ENCODE measurements at places on chromosomes 16 and 17.

GRCh38 chr17:35297666-35298065 lies 54.8 kb downstream of the SLFN5 start:
- peak; percentile 48 for DNase-seq

DNA sequence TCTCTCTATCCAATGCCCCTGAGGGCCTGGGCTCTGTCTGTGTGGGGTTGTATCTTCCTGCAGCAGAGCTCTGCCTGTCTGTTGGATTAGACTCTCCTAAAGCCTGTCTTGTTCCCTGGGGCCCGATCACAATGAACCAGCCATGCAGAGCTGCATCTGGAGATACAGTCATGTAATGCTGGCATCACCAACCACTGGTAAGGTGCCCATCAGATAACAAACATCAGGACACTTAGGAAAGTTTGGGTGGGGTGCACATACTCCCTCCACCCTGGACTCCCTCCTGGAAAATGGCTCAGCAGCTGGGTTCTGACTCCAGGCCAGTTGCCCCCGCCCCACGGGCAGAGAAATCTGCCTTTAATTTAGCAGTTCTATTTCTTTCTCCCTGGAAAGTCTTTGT lies 61.3 kb upstream of the BRD7 start:
- peak; percentile 23 for DNase-seq

- DNase-seq, result no peak
Measured at GRCh38 chr16:7278636-7279035, 54.0 kb upstream of the RBFOX1 start.

GRCh38 chr17:43766413-43767052 lies 7.9 kb upstream of the SOST start:
- DNase-seq, result peak; percentile 47

- DNase-seq, result peak; percentile 64
Measured at GRCh38 chr16:24681793-24682192, 47.7 kb upstream of the TNRC6A start.

DNA sequence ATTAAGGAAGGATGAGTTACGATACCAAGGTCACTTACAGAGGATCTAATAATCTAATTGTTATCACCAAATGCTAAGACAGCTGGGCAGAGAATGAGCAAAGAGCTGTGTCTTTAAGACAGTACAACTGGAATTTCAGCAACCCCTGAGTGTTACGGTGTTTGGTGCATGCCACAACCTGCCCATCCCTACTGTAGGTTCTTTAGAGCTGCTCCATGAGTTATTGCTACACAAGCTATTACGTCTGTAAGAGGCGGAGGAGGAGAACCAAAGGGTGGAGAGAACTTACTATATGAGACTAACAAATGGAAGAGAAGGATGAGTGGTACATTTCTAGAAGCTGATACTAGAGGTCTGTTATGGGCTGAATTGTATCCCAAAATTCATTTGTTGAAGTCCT lies 14.2 kb upstream of the C17orf78 start:
- no peak for DNase-seq

- peak; percentile 88 for DNase-seq
Measured at GRCh38 chr17:34248511-34249024, 6.5 kb upstream of the CCL2 start.

DNA sequence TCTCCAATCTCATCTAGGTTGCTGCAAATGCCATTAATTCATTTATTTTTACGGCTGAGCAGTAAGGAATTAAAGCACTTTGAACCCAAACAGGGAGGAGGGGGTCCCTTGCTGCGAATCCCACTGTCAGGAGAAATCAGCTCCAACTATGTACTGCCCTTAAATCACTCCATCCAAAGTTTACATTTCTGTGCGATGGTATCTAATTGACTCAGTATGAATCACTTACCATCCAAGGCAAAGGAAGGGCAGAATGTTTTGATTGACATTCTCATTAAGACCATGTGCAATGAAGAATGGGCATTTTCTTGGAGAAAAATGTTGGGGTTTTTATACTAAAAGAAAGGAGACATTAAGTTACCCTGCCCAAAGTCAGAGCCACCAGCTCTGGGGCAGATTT lies 47.7 kb upstream of the XYLT1 start:
- DNase-seq, result peak; percentile 22

DNA sequence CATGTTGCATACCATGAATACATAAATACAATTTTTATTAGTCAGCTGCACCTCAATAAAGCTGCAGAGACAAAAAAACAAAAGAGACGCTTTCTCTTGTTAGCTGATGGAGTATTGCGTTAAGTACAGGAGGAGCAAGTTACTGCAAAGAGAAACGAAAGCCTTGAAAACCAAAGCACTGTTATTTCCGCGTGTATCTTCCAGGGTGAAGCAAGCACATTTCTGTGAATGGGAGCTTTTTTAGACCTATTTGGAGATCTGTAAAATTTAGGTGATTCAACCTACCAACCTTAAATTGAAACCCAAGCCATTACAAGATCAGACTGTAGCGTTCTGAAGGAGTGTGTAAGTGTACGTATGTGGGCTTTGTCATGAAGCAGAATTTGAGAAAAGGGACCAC lies 390.4 kb downstream of the SOX9 start:
- no peak for DNase-seq

- DNase-seq, result no peak
Measured at GRCh38 chr16:79069633-79070032, 530.9 kb downstream of the MAF start.

DNA sequence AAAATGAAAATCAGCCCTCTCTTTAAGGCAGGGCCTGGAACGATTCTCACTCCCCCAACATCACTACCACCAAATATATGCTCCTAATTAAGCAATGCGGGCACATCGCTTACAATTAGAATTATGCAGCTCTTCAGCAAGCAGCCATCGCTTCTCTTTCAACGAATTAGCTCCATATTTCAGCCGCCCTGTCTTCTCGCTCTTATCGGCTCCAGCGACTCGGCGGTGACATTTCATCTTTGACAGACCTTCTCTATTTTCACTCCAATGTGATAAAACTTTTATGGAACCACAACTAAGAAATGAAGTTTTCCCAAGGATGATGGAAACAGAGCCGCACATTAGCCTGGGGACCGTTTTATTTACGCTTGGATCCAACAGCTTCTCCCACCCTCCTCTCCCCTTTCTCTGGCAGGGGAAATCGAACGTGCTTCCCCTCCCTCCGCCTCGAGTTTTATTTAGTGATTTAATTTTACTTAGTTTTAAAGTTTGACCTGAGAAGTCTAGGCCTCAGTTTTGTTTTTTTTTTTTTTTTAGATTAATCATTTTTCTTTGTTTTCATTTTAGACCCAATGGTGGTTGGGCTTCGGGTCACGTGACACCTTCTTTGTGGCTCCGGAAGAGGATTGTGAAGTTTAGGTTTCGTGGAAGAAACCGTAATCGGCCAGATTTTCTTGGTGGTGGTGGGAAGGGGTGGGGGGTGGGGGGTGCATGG lies 3.1 kb upstream of the HOXB2 start:
- peak; percentile 82 for DNase-seq

GRCh38 chr17:13864521-13864920 lies 204.8 kb upstream of the COX10 start:
- peak; percentile 71 for DNase-seq

- no peak for DNase-seq
Measured at GRCh38 chr17:17264430-17264829, 16.6 kb downstream of the COPS3 start.

DNA sequence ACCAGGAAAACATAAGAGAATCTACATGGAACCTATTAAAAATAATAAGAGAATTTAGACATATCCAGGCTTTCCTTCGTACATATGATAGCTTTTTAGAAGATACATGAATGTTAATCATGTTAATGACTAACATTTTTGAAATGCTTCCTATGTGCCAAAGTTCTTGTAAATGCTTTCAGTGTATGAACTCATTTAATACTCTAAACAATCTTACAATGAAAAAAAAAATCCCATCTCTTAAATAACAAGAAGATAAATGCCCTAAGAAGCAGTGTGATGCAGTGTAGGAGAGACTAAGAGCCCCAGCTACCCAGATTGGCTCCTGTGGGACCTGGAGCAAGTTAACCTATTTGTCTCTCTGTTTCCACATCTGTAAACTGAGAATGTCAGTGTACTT lies 220.4 kb upstream of the MYOCD start:
- DNase-seq, result no peak

DNA sequence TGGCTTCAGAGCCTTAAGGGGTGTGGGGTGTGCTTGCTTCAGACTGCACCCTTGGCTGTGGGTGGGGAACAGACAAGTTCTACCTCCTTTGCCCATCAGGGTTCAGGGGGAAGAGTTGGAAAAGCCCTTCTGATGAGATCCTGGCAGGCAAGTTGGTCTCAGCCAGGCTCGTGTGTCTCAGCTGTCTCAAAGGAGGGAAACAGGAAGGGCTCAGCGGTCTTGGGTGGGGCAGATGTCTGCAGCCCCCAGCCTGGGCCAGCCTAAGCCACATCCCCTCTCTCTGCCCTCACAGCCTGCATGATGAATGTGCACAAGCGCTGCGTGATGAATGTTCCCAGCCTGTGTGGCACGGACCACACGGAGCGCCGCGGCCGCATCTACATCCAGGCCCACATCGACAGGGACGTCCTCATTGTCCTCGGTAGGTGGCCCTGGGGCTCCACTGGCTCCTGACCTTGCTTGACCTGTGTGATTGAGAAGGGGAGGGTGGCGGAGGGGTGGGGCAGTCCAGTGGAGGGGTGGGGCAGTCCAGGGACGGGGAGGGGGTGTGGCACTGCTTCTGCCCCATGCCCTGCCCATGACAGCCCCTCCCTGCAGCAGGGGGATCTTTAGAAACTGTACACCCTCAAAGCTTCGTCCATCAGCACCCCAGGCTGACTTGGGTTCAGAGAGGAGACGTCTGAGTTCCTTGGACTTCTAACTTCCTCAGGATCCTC lies 199.5 kb downstream of the PRKCB start:
- DNase-seq, result no peak

DNA sequence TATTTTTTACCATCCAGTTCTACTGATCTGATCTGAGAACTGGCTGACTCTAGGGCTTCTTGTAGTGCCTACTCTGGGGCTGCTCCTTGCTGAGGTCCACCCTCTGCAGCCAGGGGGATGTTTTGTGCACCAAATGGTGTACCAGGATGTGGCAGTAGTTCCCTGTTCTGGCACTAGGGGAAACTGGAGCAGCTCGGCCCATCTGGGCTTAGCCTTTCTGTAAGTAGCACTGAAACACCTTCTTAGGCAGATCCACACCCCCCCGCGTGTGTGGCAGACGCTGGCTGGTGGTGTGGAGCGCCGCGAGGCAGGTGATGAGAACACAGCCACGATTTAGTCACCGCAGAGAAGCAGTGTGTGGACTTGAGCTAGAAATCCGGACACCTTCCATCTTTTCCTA lies 17.0 kb downstream of the DUSP14 start:
- DNase-seq, result no peak

GRCh38 chr17:57107498-57108101 lies 22.6 kb downstream of the AKAP1 start:
- DNase-seq, result no peak

All from AG10803 (cell line).